Amniotic epithelial cell (primary cell): ENCODE measurements at places on chromosomes 2 and 18.

DNA sequence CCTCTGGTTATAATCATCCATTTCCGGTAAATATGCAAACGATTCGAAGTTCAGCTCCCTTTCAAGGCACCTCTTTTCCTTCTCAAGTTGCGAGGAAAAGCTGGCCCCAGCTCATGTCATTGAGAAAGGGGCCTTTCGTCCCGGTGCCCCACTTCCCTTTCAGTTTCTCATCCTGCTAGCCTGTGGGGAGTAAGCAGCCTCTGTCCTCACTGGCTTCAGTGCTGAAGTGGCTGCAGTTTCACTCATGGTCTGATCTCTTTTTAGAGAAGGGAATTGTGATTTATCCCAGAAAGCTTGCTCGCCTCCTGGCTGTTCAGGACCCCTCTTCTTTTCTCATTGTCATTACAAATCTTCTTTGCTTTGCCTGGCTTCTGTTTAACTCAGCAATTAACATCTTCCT, 207.5 kb downstream of the NR4A2 start:
- no peak for DNase-seq

DNA sequence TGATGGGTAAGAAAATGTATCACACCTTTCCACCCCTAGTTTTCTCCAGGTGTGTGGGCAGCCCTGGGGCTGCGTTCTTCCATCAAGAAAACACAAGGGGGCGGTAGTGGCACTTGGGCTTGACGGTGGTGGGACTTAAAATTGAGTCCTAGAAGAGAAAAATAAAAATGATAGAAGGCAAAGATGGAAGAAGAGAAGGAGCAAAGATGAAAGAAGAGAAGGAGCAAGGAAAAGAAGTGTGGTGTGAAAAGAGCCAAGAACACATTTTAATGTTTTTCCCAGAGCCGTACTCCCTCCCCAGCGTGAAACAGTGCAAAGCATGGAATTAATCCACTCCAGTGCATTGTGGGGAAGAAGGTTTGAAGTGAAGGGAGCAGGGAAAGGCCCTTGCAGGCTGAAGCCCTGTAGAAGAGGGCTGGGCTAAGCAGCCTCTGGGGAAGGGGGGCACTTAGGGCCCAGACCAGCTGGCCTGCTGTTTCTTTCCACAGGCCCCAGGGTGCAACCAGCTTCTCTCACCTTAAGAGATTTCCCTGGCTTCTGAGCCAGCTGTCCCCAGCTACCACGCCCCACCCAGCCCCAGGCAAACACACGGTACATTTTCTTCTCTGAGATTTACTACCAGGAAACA, 256.8 kb downstream of the RNF152 start:
- no peak for DNase-seq

DNA sequence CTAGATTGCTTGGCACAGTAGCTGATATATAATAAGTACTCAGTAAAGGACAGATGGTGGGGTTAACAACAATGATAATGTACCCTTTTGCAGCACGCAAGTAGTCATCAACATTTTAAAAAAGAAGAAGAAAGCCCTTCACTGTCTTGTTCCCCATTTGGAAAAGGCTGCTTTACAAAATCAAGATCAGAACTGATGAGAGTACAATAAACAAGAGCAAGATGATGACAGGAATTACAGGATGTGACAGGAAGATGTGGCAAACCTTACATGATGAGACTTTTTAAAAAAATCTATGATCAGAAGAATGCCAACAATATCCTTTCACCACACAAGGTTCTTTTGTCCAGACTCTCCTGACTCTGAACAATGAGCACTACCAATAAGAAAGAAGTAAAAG, 9.1 kb downstream of the TYW5 start:
- DNase-seq: no peak

DNA sequence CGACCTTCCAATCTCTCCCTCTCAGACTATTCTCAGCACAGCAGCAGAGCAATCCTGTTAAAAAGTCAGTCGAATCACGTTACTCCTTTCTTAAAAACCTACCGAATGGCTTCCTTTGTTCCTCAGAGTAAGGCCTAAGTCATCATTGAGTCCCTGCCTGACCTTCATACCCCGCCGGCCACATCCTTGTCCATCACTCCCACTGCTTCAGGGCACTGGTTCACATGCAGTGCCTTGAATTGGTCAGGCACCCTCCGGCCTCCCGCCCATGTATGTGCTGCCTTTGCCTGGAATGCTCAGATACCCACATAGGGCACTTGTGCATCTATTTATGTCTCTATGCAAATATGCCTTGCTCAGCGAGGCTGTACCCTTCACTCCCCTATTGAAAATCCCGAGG, 206.4 kb downstream of the DLGAP1 start:
- DNase-seq: no peak

GRCh38 chr2:31228717-31229116, 5.2 kb upstream of the EHD3 start:
- no peak for DNase-seq

- DNase-seq: no peak
Measured at GRCh38 chr2:6692056-6692455, 173.7 kb downstream of the CMPK2 start.

- DNase-seq: no peak
Measured at GRCh38 chr18:45260125-45260524, 355.2 kb upstream of the SLC14A2 start.

GRCh38 chr18:10860382-10860781, 289.0 kb downstream of the PIEZO2 start:
- no peak for DNase-seq

GRCh38 chr18:48356909-48357631, 52.1 kb downstream of the ZBTB7C start:
- no peak for DNase-seq
